ENCODE measurements at places on chromosomes 1 and 21. TPM values are rescaled to one million over a fixed set of nuclear protein-coding genes. Genes with fewer than 3 reads are reported as not detected.
A peak's percentile ranks its signal among the peaks of the same experiment; 100 is the strongest.

DNA sequence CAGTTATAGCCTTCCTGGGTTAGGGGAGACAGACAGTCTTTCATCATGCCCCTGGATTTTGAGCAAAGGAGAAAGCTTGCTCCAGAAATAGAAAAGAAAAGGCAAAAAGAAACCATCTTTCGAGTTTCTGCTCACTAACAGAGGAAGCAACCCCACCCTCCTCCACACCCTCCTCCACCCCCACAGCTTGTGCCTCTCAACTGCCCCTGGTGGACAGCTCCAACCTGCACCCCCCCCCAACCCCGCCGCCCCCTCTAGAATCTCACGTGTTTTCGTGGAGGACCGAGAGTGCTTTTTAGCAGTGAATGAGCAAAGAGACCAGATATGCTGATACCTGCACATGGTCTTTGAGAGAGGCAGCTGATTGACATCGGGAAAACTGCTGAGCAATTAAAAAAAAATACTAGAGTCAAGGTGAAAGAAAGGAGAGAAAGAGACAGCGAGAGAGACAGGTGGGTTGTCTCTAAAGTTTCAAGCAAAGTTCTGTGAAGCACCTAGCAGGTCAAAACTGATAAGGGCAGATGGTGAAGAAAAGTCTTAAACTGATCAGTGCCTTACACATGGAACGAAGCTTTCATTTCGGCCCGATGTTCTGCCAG, 358.3 kb downstream of the KIF26B start:
- no peak overlapping the region for H3K27ac ChIP-seq
- peaks cover 3% of the 10 kb centered on the region for H3K27me3 ChIP-seq
- no peaks in the 10 kb centered on the region for H3K4me1 ChIP-seq
- no peak for DNase-seq
- no peak overlapping the region for H3K4me3 ChIP-seq
- no peaks in the 10 kb centered on the region for H3K36me3 ChIP-seq

Gene ZFP69
- total RNA-seq = 2.2 TPM

DNA sequence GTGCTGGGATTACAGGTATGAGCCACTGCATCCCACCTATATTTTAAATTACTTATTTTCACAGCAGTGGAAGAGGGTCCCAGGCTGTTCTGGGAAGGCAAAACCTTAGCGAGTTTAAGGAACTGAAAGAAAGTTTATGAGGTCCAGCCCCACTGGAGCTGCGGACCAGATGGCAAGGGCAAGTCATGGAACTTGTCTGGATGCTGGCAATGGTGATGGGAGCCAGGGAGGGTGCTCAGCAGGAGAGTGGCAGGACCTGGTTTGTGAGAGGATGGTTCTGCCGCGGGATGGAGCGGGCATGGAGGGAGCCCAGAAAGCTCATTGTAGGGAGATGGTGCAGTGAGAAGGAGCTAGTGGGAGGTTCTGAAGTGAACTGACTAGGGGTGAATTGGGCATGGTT, 50.6 kb upstream of the SLC45A1 start:
- H3K36me3 ChIP-seq = no peaks in the 10 kb centered on the region
- no peak overlapping the region for H3K27ac ChIP-seq
- H3K4me1 ChIP-seq = no peaks in the 10 kb centered on the region
- no peak for DNase-seq

DNA sequence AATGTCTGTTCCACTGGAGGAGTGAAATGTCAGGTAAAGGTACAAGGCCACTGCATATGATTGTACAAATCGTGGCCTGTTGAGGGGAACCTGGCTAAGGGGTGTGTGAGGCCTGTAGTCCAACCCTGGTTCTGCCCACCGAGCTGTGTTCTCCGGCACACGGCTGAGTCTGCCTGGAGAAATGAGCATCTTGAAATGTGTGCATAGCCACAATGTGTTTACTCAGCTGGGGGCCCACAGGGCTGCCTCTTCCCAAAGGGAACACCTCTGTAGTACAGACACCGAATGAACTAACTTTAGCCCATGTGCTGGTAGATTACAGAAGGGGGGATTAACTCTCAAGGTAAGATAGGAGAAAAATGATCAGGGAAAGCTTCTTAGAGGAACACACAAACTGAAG, 30.2 kb downstream of the AK4 start:
- DNase-seq = no peak
- H3K4me3 ChIP-seq = no peak overlapping the region
- peaks cover 6% of the 10 kb centered on the region for H3K36me3 ChIP-seq
- peaks cover 12% of the 10 kb centered on the region for H3K4me1 ChIP-seq
- H3K27me3 ChIP-seq = no peaks in the 10 kb centered on the region

DNA sequence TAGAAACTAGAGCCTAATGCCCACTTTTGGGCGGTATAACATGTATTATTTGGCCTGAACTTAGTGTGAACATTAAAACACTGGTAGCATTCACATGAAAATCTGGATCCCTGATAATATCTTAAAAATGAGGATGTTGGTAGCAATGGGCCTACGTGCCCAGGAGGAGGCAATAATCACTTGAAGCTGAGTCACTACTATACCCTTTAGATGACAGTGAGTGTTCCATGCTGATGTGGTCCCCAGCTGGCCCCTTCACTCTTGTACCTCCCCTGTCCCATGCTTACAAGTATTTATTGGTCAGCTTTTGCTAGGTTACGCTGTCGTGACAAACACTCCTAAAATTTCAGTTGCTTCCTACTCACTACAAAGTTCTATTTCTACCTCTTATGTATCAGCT, 23.0 kb upstream of the POU2F1 start:
- no peaks in the 10 kb centered on the region for H3K4me1 ChIP-seq
- H3K27ac ChIP-seq = no peak overlapping the region
- H3K4me3 ChIP-seq = no peak overlapping the region
- no peak for DNase-seq
- H3K36me3 ChIP-seq = no peaks in the 10 kb centered on the region

Gene FOXO6
- 0.31 TPM for total RNA-seq

DNA sequence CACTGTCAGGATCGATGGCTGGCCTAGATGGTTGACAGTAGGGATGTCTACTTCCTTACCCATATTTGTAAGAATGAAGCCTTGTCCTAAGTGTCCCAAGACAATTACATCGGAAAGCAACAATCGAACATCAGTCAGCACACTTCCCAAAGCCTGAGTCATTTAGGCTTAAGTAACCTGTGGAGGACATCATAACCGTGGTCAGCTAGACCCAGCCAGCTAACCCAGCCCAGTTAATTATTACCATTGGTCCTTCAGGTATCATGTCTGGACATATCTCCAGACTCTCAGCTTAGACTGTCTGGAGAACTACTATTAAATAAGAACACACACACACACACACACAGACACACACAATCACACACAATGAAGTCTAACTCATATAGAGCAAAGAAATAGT, 264.7 kb downstream of the TRABD2B start:
- H3K4me3 ChIP-seq = no peak overlapping the region
- no peak for DNase-seq
- peaks cover 30% of the 10 kb centered on the region for H3K27me3 ChIP-seq
- no peaks in the 10 kb centered on the region for H3K4me1 ChIP-seq

GRCh38 chr1:48109390-48110013, 112.3 kb upstream of the TRABD2B start:
- H3K27ac ChIP-seq = no peak overlapping the region
- H3K4me1 ChIP-seq = no peaks in the 10 kb centered on the region
- H3K36me3 ChIP-seq = no peaks in the 10 kb centered on the region
- peak; percentile 35 for DNase-seq
- peaks cover 3% of the 10 kb centered on the region for H3K27me3 ChIP-seq
- no peak overlapping the region for H3K4me3 ChIP-seq

Data from activated CD8-positive, alpha-beta T cell treated with anti-CD3 and anti-CD28 coated beads, Interleukin-2, amount 10 ng/mL, durations not matched to agents 7 days and 5 days (primary cell).